ENCODE measurements at places on chromosomes 3 and 15. TPM values are rescaled to one million over a fixed set of nuclear protein-coding genes. Genes with fewer than 3 reads are reported as not detected.

Gene PEX11A
- 8.8 TPM for total RNA-seq

Gene CLRN1
- not detected for total RNA-seq

Gene HRH1
- total RNA-seq: 1.9 TPM

Gene WDR49
- total RNA-seq: not detected

Gene WNT5A
- not detected for total RNA-seq

Measured in HT-29 (cell line).